Chondrocyte (in vitro differentiated cells): ENCODE measurements at places on chromosomes 1 and 21. TPM values are rescaled to one million over a fixed set of nuclear protein-coding genes. Genes with fewer than 3 reads are reported as not detected.

DNA sequence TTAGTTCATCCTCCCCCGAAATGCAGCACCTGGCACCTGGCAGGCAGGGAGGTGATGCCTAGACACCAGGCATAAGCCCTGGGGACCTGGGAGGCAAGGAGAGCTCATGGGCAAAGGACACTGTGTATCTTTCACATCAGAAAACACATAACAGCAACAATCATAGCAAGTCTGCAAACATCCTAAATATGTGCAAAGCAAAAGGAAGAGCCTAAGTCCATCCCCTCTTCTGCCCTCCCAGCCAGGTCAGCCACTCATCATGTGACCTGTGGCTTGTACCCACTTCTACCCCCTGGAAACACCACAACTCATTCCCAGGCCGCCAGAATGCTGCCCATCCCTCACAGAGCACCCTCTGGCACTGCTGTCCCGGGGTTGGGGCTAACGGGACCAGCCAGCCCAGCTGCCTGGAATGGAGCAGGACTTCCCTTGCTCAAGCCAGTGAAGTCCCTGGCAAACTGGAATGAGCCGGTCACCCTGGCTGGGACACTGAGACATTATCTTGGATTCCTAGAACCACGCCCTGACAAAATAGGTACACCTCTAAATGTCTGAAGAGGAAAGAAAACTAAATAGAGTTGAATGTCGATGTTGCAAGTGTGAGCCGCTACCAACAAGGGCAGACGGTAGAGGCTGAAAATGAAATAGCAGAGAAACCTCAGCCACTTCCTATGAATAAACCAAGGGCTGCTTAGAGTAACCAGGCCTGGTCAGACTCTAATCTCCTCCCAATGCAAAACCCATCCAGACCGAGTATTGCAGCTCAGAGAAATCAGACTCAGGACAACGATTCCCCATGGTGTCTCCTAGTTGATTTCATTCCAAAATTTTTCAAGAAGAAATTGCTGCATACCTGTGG lies 29.4 kb downstream of the TMPRSS2 start:
- no peaks in the 10 kb centered on the region for H3K36me3 ChIP-seq
- no peaks in the 10 kb centered on the region for H3K27me3 ChIP-seq
- H3K4me3 ChIP-seq: no peak overlapping the region
- no peak for DNase-seq

- H3K27ac ChIP-seq: no peak overlapping the region
- H3K36me3 ChIP-seq: no peaks in the 10 kb centered on the region
- no peaks in the 10 kb centered on the region for H3K27me3 ChIP-seq
- DNase-seq: no peak
- no peak overlapping the region for H3K4me3 ChIP-seq
Observed at GRCh38 chr1:81607086-81607485, 193.6 kb upstream of the ADGRL2 start.

- H3K27ac ChIP-seq: no peak overlapping the region
- no peaks in the 10 kb centered on the region for H3K36me3 ChIP-seq
- DNase-seq: no peak
Observed at GRCh38 chr1:222525951-222526350, 22.0 kb downstream of the HHIPL2 start.

DNA sequence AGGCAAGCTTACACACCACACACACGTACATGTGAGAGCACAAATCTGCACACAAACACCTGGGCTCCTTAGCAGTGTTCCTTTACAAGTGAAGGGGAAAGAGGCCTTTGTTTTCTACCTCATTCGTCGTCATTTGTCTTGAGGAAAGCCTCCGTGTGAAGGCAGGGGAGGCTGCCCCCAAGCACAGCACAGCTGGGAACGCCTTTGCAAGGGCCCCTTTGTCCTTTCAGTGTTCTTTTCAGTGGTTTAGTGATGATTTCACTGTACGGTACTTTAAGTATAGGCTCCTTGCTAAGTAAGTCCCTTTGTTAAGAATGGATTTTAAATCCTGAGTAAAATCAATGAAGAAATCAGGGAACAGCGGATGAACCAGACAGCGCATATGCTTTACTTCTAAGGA lies 94.1 kb downstream of the PGBD5 start:
- H3K27me3 ChIP-seq: no peaks in the 10 kb centered on the region
- H3K27ac ChIP-seq: no peak overlapping the region
- no peak for DNase-seq
- H3K36me3 ChIP-seq: no peaks in the 10 kb centered on the region

The GBP1 gene
- total RNA-seq: 10.6 to 12.9 TPM (median 12.3 TPM) in 3 replicates

The MAP3K7CL gene
- total RNA-seq: 12.8 to 99.2 TPM (median 93.1 TPM) in 3 replicates

The COL9A2 gene
- total RNA-seq: 4.9 to 10.4 TPM (median 9.9 TPM) in 3 replicates
